ENCODE measurements at places on chromosomes 4 and X.
A peak's percentile ranks its signal among the peaks of the same experiment; 100 is the strongest.

DNA sequence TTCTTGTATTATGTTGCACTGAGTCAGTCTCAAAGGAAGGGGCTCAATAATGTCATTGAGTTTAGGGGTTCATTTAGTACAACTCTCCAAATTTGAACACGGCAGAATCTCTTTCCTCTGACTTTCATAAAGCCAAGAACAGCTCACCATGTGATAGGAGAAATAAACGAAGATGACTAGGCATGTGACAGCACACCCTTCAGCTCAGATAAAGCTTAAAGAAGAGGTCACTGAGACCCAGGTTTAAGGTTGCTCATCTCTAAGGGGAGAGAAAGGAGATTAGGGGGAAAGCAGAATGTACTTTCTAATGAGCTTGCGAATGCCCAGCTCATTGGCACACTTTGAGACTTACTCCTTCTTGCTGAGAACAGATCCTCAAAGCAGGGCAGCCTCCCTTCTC, 89.0 kb downstream of the PLAC1 start:
- DNase-seq = no peak

DNA sequence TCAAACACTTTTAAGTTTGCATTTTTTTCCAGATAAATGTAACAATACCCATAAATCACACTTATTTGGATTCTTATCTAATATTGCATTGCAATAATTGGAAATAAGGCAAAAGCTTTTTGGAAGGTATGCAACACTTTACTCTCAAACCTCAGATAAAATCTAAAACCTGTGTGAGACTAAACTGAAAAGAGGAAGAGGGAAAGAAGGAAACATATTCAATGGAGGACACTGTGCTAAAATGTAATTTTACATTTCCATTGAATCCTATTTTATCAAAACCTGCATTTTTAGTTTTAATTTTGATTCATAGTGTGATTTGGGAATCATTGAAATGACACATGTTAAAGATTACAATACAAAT, 99.4 kb downstream of the HPGD start:
- no peak for DNase-seq

GRCh38 chr4:41189666-41190065, 24.7 kb downstream of the APBB2 start:
- DNase-seq = no peak

DNA sequence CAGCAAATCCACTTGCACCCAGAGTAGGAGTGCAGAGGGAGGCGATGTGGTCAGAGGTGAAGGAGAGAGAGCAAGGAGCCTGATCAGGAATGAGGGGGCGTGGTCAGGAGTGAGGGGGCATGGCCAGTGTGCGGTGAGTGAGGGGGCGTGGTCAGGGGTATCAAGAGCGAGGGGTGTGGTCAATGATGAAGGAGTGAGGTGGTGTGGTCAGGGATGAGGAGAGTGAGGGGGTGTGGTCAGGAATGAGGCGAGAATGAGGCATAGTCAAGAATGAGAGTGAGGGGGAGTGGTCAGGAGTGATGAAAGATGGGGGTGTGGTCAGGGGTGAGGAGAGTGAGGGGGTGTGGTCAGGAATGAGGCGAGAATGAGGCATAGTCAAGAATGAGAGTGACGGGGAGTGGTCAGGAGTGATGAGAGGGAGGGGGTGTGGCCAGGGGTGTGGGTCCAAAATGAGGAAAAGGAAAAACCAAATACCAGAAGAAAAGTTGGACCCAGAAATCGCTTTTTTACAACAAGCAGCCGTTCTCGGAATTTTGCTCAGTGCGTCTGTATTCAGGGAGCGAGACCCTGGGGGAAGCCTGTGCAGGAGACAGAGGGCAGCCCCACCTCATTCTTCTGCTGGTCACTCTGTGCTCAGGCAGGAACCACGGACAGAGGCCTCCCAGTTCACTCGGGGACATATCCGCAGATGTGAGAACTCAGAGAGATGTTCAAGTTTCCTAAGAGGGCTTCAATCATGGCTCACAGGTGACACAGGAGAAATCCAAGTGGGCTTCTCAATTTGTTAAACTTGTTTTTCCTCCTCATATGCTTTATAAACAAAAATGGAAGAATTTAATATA, 47.5 kb downstream of the MAGEA1 start:
- no peak for DNase-seq

GRCh38 chrX:64377753-64378152, 17.5 kb downstream of the MTMR8 start:
- no peak for DNase-seq

- no peak for DNase-seq
Observed at GRCh38 chr4:125020089-125021034, 294.4 kb upstream of the FAT4 start.

GRCh38 chr4:66691101-66691500, 854.2 kb downstream of the CENPC start:
- DNase-seq = no peak

DNA sequence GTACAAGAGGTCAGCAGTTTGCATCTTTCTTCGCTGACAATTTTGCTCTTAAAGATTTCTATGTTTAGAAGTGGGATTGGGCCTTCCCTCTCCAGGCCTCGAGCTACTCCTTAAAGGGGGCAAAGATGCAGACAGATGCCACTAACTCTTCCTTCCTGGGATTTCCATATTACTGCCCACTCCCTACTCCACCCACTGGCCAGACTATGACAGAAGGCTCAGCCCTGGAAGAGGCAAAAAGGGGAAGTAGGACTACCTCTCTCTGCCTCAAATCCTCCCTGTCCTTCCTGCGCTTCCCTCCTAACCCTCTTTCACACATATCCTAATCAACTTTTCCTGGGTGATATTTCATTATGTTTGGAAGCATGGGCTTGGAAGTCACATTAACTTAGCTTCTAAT, 58.3 kb downstream of the EVC2 start:
- DNase-seq = no peak

DNA sequence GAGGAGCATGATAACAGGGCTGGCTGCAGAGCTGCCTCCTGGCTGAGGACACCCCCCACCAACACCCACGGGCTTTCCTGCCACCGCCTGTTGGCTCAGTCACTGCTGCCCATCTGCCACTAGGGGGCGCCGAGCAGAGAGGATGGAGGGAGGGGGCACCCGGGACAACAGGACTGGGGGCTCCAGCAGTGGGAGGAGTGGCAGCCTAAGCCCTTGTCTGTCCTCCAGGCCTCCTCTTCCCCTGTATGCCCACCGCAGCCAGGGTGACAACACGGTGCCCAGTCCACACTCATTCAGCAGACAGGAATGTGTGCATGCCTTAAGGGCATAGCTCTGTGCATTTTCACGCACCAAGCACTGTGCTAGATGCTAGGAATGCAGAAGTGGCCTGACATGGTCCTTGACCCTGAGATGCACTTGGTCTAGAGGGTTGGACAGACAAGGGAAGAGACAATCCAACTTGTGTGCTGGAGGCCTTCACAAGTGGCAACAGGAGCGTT, 149.9 kb downstream of the AMMECR1 start:
- peak; percentile 17 for DNase-seq

GRCh38 chrX:15143050-15143824, 126.6 kb downstream of the ASB9 start:
- DNase-seq = no peak

DNA sequence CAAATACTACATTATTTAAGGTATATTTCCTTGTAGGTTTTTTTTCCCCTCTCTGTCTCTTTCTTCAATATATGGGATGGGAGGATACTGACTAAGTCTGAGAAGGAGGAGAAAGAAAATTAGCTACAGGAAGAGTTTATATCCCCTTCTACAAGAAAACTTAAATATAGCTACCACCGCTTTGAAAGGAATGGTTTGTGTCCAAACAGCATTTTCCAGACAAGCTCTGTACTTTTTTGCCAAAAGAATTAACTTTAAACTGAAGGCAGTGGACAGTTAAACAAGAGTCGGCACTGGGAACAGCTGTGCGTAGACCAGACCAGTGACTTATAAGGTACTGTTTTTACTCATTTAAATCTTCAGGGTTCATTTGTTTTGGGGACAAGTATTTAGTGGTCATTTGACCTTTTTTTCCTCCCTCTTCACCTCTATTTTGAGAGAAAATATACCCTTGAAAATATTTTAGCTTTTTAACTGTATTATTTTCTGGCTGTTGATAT, 303.7 kb downstream of the ARHGAP24 start:
- no peak for DNase-seq

- no peak for DNase-seq
Observed at GRCh38 chrX:31212856-31213748, 141.3 kb upstream of the FTHL17 start.

GRCh38 chr4:133149932-133150471, 908 bp downstream of the PCDH10 start:
- no peak for DNase-seq

DNA sequence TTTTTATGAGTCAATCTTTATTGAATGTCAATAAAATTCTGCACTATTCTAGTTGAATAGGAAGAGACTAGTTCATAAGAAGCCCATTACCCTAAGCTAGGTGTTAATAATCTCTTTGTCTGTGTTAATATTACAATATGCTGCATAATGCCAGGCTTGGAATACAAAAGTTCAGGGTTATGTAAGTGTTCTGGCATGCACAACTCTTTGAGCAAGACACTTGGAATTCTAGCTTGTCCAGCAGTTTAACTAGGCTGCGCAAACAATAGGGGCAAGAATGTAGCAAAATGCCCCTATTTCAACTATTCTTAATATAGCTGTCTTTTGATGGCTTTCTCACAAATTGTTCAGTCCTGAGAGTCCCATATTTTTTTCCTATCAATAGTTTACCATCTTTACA, 31.3 kb upstream of the ETNPPL start:
- DNase-seq = no peak

DNA sequence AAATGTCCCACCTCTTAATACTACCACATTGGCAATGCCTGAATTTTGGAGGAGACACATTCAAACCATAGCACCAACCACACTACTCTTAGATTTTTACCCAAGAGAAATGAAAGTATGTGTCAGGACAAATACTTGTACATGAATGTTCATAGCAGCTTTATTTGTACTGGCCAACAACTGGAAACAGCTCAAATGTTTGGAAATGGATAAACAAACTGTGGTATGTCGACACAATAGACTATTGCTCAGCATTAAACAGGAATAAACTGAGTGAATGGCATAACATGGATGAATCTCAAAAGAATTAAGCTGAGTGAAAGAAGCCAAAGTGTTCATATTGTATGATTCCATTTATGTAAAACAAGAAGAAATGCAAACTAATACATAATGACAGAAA, 18.5 kb upstream of the EDA start:
- DNase-seq = no peak

DNA sequence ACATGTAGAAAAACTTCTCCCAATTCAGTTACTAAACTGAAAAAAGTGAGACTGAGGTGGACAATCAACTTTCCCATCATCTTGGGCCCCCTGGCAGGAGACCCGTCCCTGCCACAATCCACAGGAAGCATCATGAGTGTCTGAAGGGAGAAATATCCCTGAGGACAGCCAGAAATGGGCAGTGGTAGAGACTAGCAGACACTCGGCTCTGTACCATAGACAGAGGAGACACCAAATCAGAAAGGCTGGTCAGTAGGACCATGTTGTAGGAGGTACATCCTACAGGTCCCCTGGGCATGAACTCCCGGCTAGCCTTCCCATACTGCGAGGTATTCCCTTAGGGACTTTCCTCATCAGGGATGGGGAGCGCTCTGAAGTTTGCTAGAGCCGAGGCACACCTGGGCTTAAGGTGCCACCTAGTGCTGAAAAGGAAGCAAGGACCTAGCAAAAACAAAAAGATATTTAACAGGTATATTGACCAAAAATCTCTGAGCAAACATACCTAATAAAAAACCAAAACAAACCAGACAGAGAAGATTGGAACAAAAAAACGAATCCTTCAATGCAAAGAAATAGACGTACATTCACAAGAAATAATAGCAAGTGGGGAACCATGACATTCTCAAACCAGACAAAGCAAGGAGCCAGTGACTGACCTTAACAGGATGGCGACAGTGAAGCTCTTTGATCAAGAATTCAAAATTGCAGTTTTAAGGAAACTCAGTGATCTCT, 55.6 kb downstream of the HAUS3 start:
- no peak for DNase-seq

DNA sequence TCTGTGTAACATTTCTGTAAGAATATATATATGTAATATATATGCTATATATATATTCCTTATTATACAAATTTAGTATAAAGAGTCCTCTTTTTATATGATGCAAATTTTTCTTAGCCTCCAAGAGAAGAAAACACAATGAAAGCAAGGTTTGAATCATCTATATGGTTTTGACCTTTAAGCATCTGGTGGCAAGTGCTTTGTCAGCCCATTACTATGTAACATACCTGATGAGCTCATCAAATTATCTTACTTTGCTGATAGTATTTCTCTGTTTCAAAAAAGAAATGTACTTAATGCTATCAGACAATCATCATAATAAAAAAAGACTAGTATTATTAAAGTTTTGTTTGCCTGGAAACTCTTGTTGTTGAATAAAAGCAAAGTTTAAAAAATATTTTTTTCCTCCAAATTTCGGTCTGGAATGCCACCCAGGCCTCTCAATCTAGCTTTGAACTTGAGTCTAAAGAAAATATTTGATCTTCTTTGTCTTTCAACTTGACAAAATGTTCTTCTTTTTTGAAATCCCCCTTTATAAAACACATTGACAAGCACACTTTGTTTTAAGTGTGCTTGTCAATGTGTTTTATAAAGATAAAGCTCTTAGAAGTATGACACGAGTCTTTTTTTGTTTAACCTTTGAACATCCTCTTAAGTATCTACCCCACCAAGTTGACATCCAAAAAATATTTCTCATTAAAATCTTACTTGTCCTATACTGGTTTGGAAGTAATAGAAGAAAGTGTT, 26.2 kb downstream of the ZNF330 start:
- no peak for DNase-seq

- DNase-seq = no peak
Observed at GRCh38 chr4:955161-955921, 18.0 kb downstream of the DGKQ start.

DNA sequence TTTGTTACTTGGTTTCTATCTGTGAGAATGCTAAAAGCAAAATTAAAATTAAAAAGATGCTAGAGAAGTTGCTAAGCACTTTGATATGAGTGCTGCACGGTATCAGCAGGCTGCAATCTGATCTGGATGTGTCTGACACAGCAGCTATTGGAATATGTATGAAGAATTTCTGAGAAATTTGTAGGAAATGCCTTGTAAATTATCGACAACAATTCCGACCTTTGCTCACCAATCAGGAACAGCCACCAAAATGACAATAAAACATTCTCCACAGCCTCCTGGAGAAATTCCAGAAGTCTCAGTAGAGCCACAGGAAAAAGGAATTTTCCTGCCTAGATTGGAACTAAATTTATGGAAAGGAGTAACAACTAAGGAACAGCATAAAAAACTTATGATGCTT, 82.5 kb downstream of the TIGD2 start:
- no peak for DNase-seq

GRCh38 chrX:153941336-153942252, 2.8 kb downstream of the RENBP start:
- no peak for DNase-seq

GRCh38 chr4:102623622-102624021, 122.5 kb downstream of the NFKB1 start:
- DNase-seq = no peak

All from stimulated activated CD8-positive, alpha-beta memory T cell treated with anti-CD3 and anti-CD28 coated beads, Interleukin-4, amount 100 ng/mL, for 4 hours (primary cell).